Sciatic nerve (tissue), 2 donors: ENCODE measurements at places on chromosomes 4 and X. TPM values are rescaled to one million over a fixed set of nuclear protein-coding genes. Genes with fewer than 3 reads are reported as not detected.

GRCh38 chr4:74543231-74543781 lies 98.4 kb downstream of the AREG start:
- DNase-seq = no peak

GRCh38 chr4:3244747-3245146 lies 4.2 kb upstream of the MSANTD1 start:
- DNase-seq = no peak

DMRTC1 gene
- total RNA-seq = not detected

GRCh38 chrX:9349572-9350494 lies 115.0 kb upstream of the TBL1X start:
- no peak for DNase-seq

CTSO gene
- total RNA-seq = 25.9 TPM

GRCh38 chr4:102007959-102008425 lies 217.5 kb downstream of the BANK1 start:
- no peak for DNase-seq
